Kidney glomerular epithelial cell (primary cell): ENCODE measurements at places on chromosomes 7 and 10.

- no peak for DNase-seq
Observed at GRCh38 chr10:66714741-66715140, 211.1 kb upstream of the LRRTM3 start.

DNA sequence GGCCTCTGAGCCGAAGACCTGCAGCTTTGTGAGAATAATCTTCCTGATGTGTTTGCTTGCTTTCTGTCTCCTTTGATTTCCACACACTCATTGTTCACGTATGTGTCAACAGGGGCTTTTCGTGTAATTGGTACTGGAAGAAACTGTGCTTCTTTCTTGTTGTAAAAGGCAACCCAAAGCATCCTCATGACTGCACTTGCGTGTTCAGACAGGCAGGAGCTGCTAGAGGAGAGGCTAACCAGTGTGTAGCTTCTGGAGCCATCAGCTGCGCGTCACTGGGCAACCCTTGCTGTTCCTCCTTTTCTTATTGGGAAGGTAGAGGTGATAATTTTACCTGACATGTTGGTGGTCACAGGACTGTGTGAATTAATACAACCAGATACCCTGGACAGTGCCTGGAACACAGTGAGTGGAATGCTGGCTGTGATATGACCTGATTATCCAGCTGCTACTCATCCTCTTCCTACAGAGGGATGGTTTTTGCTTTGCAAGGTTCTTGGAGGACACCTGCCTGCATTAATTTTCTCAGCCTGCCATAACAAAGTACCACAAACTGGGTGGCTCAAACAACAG lies 213.0 kb downstream of the ABCA13 start:
- DNase-seq = no peak

DNA sequence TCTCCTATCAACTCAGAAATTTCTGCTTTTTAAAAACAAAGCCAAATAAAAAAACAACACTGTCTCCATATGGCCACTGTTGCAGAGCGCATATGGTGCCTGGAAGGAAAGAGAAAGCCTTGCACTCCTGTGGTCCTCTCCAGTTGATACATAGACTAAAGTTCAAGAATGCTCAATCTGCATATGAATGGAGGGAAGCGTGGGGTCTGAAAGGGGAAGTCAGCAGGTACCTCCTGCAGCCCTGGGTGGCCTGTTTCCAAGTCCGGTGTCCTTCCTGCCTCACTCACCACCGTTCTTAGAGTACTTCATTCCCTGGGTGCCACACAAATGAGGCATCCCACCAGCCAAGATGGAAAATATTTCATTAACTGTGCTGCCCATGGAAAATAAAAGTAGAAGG lies 138.3 kb upstream of the PALS2 start:
- no peak for DNase-seq

DNA sequence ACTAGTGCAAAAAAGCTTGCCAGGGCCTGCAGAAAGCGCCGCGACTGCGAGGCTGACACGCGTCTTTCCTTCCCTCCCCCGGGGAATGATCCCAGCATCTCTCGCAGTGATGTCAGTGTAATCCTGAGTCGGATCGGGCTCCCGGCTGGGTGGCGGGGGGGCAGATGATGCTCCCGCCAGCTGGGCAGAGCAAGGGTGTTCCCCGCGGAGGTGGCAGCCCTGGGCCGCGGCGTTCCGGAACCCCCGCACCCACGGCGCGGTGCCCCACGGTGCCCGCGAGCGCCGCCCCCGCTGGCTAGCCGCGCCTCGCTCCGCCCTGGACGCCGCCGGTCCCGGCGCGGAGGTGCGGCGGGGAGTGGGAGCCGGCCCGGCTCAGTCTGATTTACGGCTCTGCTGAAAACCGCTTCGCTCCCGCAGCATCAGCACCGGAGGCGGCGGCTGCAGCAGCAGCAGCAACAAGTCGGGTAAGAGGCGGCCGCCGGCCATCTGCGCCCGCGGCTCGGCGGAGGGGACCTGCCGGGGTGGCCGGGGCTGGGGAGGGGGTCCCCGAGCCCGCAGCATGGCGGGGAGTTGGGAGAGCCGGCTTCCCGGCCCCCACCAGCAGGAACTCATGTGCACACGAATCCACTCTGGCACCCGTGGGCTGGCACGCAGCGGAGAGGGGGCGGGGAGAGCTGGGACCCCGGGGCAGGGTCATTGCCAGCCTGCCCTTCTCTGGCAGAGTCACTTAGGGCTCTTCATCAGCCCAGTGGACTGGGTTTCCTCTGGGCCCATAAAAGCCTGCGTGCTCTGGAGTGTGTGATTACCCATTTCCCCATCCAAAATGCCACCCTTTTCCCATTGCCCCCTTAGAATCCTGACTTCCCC lies at the start of gene ZNF365:
Gene ZNF365, plus strand, starts transcription at position 375 of the 867 bp plus-strand sequence. CDS start 1,825 bp downstream, outside the sequence.
- DNase-seq = peak; percentile 24

DNA sequence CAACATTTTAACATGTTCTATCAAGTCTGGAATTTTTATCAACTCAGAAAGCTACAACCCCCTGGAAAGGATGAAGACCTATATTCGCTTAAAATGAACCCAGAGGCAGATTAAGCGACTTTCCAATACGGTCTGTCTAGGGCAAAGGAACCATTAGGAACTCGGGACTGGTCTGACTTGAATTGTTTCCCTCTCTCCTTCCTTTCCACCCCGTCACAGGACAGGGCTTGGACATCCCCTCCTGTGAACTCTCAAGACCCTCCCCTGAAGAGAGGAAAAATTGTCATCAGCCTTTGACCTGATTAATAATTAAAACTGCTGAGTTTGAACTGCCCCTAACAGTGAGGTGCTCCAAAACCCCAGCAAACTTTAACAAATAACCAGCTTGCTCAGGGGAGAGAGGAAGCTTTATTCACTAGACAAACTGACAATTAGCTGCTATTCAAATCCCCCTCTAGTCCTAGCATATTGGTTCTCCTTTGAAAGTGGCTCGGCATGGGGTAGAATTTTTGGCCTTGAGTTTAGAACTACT lies 22.6 kb upstream of the SLF2 start:
- DNase-seq = no peak

- DNase-seq = no peak
Observed at GRCh38 chr7:150849204-150849775, 3.0 kb upstream of the AOC1 start.

GRCh38 chr7:6607651-6608051 lies 7.8 kb upstream of the ZNF853 start:
- no peak for DNase-seq

DNA sequence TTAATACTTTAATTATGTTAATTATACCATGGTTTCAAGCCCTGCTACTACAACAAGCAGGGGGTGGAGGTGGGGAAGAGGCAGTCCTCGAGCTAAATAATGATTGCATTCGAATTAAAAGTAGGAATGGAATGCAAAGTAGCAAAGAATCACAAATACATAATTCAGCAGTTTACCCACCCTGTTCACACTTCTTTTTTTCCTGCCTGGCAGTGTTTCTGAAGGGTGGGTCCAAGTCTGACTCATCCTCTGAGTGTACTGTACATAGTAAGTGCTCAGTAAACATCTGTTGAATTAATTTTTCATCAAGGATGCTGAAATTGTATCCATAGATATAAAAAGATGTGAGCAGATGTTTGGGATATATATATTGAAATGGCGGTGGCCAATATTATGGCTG lies 778.8 kb downstream of the LRMDA start:
- no peak for DNase-seq
